ENCODE measurements at places on chromosomes 2 and 18.

- no peak for DNase-seq
These were observed 187.6 kb downstream of the MYCN start for GRCh38 chr2:16127958-16128357.

DNA sequence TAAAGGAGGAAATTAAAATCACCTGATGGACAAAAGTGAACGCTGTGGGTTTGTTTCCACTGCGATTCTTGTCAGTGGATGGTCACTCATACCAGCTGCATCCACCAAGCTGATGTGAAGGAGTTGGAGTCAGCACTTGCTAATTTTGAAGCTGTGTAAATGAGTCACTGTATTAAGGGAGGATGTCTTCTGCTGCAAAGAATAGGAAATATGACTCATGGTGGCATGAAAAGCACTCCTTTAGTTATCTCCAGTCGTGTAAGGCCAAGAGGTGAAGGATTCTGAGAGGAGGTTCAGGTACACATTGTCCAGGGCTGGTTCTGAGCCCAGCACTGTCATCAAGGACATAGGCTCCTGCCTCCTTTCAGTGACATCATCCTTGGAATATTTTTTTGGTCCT lies 71.7 kb upstream of the SKOR2 start:
- DNase-seq: peak; percentile 26

GRCh38 chr2:37689751-37690150 lies 18.3 kb upstream of the CDC42EP3 start:
- DNase-seq: no peak

DNA sequence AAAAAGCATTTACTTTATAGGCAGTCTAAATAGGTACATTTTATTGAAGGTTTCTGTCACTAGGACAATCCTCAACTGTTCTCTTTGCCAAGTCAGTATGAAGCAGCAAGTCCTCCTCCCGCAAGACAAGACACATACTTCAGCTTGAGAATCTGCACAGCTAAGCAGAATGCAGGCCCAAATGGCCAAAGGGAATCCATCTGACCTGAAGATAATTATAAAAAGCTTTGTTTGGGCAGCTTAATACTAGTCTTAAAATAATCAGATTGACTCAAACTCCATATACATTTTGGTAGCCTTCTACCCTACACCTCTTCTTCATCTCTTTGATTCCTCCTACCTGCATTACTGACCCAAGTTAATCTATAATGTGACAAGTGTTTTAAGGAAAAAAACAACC lies 1.8 kb downstream of the LANCL1 start:
- DNase-seq: no peak

DNA sequence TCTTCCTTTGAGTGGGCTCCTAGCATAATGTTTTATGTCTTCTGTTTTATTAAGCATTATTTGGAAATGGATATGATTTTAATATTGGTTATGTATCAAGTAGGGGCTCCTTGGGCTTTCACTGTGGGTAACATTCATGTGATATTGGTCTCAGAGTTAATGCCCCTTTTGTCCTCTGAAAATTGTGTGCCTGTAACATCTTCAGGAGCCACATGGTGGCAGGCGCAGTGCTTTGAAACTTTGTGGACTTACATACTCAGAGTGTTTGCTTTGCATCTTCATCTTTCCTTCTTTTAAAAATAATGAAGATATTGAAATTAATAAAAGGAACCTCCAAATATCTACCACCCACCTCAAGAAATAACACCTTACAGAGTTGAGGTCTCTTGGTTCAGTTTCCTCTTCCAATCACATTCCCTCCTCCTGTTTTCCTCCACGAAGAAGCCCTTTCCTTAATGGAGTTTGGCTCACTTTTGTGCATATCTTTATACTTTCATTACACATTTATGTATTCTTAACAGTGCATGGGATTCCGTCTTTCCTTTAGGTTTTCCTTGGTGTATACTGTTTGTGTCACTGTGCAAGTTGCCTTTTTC lies 73.5 kb downstream of the LIMS1 start:
- DNase-seq: no peak

- no peak for DNase-seq
These were observed 78.0 kb downstream of the CRIM1 start for GRCh38 chr2:36433311-36434217.

- no peak for DNase-seq
These were observed 375.1 kb upstream of the KCNH7 start for GRCh38 chr2:163213661-163214081.

- DNase-seq: peak; percentile 5
These were observed 11.2 kb upstream of the PROM2 start for GRCh38 chr2:95262896-95263542.

DNA sequence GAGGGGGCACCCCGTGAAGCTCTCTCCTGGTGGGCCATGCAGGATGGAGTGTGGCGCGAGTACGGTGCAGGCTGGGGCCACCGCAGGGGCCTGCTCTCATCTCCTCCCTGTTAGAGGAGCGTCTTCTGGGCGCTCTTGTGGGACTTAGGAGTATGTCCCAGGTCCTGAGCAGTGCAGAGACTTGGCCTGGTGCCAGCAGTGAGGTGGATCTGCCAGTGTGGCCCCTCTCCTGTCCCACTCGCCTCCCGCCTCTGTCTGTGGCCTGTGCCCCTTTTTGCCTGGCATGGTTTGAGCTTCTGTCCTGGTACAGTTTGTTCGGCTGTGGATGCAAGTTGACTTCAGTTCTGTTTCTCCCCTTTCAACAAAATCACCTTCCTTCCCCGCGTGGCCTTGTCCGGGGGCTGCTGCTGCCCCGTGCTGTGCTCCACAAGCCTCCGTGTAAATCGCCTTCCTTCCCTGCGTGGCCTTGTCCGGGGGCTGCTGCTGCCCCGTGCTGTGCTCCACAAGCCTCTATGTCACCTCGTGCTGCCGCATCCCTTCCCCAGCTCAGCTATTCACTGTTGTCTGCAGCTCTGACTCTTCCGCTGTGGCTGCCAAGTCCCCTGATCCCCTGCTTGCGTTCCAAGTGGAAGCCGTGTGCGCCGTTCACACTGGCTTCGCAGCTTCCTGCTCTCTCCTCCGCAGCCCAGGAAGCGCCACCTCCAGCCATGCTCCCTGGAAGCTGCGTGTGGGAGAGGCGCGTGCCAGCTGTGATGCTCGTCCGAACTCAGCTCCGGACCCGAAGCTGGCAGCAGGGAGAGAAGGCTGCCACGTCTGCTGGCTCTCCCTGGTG lies 13.7 kb downstream of the LDLRAD4 start:
- DNase-seq: no peak

DNA sequence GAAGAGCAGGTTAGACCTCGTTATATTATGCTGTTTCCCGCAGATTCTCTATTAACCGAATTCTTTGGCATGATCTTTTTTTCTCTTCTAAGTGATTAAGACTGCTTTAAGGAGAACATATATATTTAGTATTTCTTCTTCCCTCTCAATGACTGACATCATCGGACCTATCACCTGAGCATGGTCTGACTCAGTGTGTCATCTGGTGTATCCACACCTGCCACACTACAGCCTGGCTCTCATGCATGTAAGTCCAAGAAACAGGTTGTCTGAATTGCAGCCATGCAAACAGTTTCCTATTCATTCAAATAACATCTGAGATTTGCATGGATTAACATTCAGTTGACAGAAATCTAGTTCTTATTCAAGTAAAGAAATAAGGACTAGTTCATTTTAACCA lies 55.1 kb upstream of the CWC22 start:
- no peak for DNase-seq

GRCh38 chr2:73998451-73998850 lies 13.7 kb downstream of the TET3 start:
- no peak for DNase-seq

GRCh38 chr2:226077031-226077430 lies 677.5 kb downstream of the NYAP2 start:
- no peak for DNase-seq

DNA sequence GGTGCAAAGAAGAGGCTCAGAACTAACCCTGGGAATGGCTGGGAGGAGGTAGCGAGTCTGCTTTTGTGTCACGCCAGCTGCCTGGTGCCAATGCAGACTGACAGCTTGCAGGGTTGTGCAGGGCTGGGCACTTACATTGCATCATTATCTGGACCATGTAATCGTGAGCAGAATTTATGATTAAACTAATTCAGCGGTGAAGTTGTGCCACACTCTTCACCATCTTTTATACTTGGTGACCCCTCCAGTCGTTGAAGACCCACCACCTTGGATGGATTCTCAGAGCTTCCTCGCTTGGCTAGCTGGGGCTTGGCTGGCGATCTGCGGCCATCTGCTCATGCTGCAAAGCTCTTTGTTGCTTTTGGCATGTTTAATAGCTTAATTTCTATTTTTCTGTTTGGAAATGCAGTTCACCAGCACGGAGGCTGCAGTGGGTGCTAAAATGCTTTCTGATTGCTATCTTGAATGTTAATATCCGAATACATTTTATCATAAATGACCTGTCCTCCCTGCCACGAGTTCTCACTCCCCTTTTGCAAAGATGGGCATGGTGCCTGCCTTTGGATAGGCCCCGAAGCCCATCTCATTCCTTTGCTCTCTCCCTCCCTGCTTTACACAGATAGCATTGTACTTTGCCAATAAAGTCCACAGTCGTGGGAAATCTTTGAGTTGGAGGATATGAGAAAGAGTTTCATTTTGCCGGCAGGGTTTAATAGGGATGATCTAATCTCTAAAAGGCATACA lies 188.2 kb downstream of the PRKCE start:
- no peak for DNase-seq

DNA sequence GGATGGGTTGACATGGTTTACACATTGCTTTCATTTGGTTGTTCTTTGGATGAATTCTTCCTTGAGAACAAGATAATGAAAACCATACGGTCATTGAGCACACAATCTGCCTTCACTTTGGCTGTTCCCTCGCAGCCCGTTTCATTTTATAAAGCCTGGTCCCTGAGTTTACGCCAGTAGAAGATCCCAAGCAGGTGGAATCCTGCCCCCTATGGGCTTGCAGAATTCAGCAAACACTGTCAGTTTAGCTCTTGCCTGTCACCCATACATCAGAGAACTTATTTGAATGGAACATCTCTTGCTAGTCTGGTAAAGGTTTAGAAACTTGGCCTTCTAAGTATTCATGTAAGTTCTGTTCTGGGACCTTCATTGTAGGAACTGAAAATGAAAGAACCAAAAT lies 666.4 kb upstream of the ZEB2 start:
- DNase-seq: no peak

DNA sequence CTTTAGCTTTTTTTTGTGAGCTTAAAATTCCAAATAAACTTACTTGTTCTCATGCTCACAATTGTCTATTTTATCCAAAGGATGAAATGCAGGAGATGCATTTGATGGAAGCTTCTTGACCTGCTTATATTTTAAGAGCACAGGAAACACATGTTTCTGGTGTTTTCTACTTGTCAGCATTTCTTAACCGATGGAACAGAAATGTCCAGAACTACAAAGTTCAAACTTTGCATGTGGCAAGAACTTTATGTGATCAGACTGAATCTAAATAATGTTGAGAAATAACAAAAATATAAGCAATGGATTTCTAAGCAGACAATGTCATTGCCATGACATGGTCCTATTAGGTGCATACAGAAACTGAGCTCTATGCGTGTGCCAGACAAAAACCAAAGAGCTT lies 9.9 kb upstream of the CTLA4 start:
- DNase-seq: no peak

DNA sequence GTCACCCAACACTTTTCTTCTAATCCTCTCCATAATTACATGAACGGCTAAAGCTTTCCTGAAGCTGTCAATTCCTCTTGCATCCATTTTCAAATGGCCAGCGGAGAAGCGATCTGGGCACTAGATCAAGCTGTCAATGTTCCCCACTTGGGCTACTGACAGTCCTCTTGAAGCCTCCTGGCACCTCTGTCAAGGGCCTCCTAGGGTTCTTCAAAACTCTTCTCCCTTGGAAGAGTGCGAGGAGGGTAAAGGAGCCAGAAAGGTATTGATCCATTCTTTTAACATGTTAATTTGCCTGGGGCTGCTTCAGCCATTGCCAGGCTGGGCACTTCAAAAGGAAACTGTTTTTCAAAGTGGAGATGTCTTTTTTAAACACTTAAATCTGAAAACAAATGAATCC lies 19.8 kb downstream of the EPHA4 start:
- DNase-seq: no peak

GRCh38 chr2:129229830-129230441 lies 749.5 kb upstream of the RAB6C start:
- DNase-seq: no peak

DNA sequence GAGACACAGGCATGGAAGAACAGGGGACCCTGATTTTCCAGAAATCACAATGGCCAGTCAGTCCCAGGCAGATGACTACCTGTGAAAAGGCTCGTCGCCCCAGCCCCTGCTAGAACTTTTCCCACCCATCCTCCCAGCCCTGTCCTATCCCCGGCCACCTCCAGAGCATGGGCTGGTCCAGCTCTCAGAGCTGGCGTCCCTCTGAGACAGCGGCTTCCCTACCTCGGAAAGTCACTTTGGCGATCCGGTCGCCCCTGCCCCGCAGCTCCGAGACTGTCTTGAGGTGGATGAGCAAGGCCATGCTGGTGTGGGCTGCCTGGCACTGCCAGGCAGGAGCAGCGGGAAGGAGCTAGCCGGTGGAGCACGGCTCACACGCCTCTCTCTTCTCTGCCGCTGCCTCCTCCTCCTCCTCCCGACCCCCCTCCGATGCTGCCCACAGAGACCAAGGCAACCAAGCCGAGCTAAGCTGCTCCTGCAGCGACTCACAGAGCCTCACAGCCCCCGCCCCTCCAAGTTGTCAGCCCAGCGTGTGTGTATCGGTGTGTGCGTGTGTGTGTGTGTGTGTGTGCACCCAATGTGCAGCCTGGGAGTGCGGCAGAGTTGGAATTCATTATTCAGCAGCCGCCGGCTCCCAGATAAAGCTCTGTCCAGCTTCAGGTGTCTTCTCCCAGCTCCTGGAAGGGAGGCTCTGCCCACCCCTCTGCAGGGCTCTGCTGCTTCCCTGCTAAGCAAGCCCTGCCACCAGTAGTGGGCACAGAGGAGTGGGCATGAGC lies 80.5 kb upstream of the OTOF start:
- DNase-seq: no peak

GRCh38 chr2:30393510-30393909 lies 53.5 kb upstream of the LCLAT1 start:
- no peak for DNase-seq

DNA sequence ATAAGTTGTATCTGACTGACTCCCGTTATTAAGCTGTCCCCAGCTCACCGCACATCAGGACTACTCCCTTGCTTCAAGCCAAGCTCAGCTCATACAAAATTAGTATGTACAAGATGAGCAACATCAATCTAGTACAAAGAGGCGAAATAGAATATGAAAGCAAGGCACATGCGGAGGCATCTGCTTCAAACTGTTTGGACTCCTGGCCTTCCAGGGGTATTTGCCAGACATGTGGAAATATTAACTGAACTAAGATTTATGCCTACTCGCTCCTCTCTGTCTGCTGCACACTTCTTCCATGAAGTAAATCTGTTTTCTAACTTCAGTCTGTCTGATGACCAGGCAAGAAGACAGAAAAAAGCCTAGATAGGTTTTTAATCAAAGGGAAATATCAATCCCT lies 499.8 kb downstream of the PID1 start:
- DNase-seq: no peak
